ENCODE measurements at places on chromosomes 6 and 20.

GRCh38 chr6:111210194-111210728 is 123.0 kb downstream of the SLC16A10 start:
- peak; percentile 76 for DNase-seq

DNA sequence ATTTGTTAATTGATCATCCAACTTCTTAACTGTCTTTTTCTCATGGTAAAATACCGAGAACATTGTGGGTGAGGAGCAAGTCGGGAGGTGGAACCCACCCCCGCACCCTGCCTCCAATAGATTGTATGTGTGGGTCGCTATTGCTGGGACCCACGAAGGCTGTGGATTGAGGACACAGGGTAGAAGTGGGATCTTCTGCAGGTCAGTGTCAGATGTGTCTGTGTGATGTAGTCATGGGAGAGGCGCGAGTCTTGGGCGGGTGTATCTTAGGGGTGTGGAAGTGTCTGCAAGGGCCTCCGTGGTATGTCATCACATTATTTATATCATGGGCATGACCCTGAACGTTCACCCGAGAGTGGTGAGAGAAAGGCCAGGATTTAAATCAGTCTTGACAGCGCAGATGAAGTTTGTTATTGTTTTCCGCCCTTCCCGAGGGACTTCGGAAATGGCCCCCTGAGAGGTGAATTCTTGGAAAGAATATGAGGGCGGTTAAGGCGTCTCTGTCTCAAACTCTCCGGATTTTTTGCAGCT is 472 bp upstream of the PAQR8 start:
- DNase-seq: no peak

GRCh38 chr6:65671922-65672321 is 35.1 kb downstream of the EYS start:
- no peak for DNase-seq

DNA sequence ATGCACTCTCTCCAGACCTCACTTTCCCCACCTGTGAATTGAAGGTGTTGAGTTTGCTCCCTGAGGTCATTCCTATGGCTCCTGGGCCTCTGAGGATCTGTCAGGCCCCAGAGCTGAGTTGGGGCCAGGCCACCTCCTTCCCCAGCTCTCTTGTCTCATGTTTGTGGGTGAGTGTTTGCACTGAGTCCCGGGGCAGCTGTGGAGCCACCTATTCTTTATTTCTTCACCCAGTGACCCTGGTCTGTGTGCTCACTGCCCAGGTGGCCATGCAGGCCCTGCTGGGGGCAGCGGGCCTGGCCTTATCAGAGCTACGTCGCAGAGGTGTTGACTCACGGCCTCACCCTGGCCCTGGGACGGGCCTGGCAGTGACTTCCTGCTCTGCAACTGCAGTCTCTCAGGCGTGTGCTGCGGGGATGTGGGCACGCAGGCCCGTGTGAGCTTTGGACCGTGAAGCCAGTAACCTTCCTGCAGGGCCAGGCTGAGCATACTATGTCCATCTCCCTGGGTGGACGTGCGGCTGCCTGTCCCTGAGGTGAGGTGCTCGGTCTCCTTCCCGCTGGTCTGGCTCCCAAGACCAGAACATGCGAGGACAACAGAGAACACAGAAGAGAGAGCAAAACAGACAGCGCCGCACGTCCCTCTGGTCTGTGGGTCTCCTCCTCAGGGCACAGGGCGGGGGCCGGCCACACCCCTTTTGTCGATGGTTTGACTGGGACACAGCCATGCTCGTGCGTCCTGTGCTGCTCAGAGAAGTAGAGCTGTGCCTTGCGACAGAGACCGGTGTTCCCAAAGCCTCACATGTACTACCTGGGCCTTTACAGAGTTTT is 12.1 kb downstream of the TMEM181 start:
- peak; percentile 5 for DNase-seq

GRCh38 chr20:1165521-1165920 is 19.3 kb downstream of the TMEM74B start:
- DNase-seq: no peak

GRCh38 chr6:9784786-9785185 is 630.1 kb downstream of the TFAP2A start:
- DNase-seq: no peak

DNA sequence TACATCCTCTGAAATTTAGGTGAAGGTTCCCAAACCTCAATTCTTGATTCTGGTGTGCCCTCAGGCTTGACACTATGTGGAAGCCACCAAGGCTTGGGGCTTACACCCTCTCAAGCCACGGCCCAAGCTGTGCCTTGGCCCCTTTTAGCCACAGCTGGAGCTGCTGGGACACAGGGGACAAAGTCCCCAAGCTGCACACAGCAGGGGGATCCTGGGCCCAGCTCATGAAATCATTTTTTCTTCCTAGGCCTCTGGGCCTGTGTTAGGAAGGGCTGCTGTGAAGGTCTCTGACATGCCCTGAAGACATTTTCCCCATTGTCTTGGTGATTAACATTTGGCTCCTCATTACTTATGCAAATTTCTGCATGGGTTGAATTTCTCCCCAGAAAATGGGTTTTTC is 37.3 kb upstream of the BACH2 start:
- DNase-seq: no peak

DNA sequence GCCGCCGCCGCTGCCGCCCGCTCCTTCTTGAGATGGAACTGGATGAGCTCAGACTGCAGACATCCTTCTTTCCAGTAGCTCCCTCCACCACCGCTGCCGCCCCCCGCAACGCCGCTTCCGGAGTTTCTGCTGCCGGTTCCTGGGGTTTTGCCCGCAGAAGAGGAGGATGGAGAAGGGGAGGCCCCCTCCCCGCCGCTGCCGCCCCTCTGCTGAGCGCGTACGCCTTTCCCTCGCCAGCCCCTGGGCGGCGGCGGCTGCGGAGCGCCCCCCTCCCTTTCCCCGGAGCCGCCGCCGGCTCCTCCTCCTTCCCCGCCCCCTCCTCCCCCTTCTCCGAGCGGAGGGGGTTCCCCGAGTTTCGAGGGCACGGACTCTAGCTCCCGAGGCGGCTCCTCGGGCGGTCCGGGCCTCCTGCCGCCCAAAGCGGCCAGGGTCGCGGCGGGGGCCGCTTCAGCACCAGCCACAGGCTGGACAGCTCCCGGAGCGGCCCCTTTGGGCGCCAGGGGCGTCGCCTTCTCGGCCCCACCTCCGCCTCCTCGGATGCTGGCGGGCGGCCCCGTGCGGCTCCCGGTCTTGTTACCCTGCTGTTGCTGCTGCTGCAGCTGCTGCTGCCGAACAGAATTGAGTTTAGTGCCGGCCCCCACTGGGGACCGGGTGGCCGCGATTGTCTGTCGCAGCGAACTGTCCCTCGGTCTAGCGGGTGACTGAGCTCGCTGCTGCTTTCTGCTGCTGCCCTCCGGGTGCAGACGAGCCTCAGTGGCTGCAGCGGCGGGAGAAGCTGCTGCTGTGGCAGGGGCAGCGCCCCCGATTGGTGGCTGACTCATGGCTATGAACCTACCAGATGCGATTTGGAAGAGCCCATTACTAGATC is 3.1 kb downstream of the MTCL3 start:
- peak; percentile 68 for DNase-seq

DNA sequence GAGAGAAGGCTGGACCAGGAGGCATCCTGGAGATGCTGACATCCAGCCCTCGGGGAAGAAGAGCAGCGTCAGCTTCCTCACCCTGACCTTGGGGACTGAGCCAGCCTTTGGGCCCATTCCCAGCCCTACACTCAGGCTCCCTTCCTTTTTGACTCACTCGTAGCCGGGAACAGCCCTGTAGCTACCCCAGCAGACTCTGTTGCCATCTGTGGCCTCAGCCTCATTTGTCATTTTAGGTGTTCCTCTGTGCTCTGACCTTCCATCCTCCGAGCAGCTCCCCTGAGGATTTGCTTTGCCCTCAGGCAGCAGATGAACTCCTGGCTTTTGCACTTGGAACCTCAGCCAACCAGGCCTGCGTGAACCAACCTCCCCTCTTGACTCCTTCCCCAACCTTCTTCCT is 67.5 kb downstream of the ELOVL2 start:
- DNase-seq: no peak

DNA sequence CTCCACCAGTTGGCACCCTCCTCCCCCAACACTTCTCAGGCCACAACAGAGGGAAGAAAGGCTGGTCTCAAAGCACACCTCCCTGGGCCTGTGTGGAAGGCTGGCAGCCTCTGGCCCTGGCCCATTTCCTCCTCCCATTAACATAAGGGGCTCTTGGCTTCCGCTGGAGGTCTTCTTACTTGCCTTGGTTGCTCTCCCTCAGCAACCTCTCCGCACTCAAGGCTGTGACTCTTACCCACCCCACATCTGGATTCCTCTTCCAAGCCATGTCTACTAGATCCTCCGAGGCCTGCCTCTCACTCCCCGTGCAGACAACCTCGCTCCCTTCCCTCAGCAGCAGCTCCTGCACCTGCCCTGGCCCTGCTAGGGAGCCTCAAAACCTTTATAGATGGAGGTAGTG is 112.2 kb upstream of the PRND start:
- DNase-seq: no peak

DNA sequence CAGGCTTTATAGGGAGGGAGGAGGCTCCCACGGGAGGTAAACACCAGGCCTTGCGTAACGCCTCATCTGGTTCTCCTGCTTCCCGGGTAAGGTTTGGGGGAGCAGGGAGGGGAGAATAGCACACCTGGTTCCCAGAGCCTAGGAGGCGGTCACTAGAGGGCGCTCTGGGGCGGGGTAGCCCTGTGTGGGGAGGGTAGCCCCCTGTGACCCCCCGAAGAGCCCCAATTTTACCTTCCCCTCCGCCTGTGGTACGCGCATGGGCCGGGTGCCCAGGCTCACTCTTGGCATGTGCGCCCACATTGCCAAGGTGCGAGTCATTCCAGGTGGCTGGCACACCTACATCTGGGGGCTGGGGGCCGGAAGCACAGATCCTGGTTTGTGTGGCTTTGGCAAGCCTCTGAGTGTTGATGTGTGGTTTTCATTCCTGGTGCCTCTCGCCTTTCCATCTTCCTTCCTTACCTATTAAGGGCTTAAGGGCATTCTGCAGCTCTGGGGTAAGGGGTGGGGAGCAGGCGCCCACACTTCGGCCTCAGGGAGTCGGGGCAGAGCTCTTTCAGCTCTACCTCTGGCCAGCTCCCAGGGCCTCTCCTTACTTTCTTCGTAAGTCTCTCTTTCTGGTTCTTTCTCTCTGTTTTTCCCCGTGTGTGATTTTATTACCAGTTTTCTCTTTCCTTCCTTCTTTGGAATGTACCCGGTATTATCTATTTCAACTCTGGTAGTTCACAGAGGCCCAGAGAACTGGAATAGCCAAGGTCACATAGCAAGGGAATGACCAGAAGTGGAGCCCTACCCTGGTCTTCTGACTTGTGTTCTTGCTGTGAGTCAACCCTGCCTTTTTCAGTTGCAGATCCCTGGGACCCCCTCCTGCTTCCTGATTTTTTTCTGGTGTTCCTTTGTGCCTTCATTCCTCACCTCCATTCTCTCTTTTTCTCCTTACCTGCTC is 492 bp upstream of the RNF39 start:
- DNase-seq: no peak

DNA sequence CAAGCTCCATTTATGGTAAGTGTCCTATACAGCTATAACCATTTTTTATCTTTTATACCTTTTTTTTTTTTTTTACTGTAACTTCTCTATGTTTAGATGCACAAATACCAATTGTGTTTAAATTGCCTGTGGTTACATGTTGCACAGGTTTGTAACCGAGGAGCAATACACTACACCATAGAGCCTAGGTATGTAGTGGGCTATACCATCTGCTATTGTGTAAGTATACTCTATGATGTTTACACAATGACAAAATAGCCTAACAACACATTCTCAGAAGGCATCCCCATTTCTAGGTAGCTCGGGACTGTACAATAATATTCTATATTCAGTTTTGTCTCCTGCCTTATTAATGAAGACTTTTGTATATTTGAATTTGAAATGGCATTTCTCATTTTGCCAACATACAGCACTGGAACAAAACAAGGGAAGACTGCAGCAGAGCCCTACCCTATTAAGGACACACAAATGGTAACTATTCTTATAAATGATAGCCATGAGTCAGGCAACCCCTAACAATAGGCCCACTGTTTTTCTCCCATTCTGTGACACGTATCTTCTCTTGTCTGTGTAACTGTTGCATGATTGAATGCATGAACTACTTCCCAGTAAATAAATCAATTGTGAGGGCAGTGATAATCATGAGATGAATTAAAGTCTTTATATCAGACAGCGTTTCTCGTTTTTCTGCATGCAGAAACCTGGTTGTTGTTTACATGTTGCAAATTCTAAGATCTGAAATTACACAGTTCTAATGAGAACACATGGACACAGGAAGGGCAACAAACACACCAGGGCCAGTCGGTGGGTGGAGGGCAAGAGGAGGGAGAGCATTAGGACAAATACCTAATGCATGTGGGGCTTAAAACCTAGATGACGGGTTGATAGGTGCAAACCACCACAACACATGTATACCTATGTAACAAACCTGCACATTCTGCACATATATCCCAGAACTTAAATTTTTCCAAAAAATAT is 173.9 kb downstream of the EPM2A start:
- DNase-seq: no peak

Data from cardiac fibroblast (primary cell).